ENCODE measurements at places on chromosomes 7 and 10. TPM values are rescaled to one million over a fixed set of nuclear protein-coding genes. Genes with fewer than 3 reads are reported as not detected.

The GPR85 gene
- 2.8 TPM for total RNA-seq

The LRRN3 gene
- total RNA-seq: 1.7 TPM

The DPCD gene
- total RNA-seq: 33.9 TPM

The SSC4D gene
- total RNA-seq: 0.32 TPM

The EEPD1 gene
- total RNA-seq: 7.9 TPM

The ACADSB gene
- total RNA-seq: 8.4 TPM

The GCK gene
- 0.36 TPM for total RNA-seq

The LIPF gene
- total RNA-seq: not detected

The PRKCQ gene
- 0.16 TPM for total RNA-seq

Measured in hair follicle dermal papilla cell (primary cell).